ENCODE measurements at places on chromosomes 7 and 10. TPM values are rescaled to one million over a fixed set of nuclear protein-coding genes. Genes with fewer than 3 reads are reported as not detected.

GRCh38 chr10:95263864-95264226 lies 27.0 kb downstream of the PDLIM1 start:
- DNase-seq = no peak
- H3K4me1 ChIP-seq = no peaks in the 10 kb centered on the region
- H3K27me3 ChIP-seq = peaks cover 14% of the 10 kb centered on the region
- H3K36me3 ChIP-seq = no peaks in the 10 kb centered on the region
- H3K4me3 ChIP-seq = no peak overlapping the region
- H3K27ac ChIP-seq = no peak overlapping the region

- H3K36me3 ChIP-seq = peaks cover 7% of the 10 kb centered on the region
- H3K27ac ChIP-seq = no peak overlapping the region
- no peak for DNase-seq
- H3K4me3 ChIP-seq = no peak overlapping the region
These were observed 112.0 kb downstream of the NT5C2 start for GRCh38 chr10:103080891-103081581.

GRCh38 chr7:140645166-140645900 lies 4.7 kb upstream of the DENND2A start:
- H3K4me3 ChIP-seq = no peak overlapping the region
- H3K27ac ChIP-seq = no peak overlapping the region
- no peaks in the 10 kb centered on the region for H3K36me3 ChIP-seq
- H3K27me3 ChIP-seq = peaks cover 32% of the 10 kb centered on the region

DNA sequence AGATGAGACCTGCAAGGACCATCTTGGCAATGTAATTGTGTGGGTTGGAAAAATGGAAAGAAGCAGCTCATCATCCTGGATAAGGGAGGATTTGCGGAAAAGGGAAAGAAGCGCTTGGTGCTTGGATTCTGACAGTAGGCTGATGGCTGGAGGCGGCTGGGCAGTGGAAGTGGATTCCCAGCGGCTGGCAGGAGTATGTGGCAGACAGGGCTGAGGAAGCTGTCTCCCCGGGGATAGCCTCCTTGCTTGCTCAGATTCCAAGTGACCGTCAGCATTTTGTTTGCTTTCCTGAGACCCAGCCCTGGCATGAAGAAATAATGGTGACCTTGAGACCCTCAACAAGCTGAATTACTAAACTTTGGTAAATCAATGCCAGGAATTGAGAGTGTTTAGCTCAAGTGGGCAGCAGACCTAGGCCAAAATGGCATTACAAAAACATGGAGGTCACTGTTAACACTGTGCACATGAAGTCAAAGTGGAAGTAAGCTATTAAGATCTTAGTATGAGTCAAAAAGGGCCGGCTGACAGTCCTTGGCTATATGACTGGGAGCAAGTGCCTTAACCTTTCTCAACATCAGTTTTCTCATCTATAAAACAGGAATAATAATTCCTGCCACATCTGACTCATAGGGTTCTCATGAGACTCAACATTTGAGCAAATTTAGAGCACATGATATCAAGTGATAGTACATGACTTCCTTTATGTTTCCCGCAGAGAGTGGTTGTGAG lies 21.3 kb downstream of the SLC25A28 start:
- H3K4me3 ChIP-seq = no peak overlapping the region
- H3K27ac ChIP-seq = no peak overlapping the region
- no peak for DNase-seq

- no peaks in the 10 kb centered on the region for H3K27me3 ChIP-seq
- H3K27ac ChIP-seq = no peak overlapping the region
- H3K4me3 ChIP-seq = no peak overlapping the region
- peaks cover 3% of the 10 kb centered on the region for H3K4me1 ChIP-seq
These were observed 273.1 kb downstream of the AUTS2 start for GRCh38 chr7:69871213-69871885.

- H3K27me3 ChIP-seq = no peaks in the 10 kb centered on the region
- H3K36me3 ChIP-seq = no peaks in the 10 kb centered on the region
- H3K4me1 ChIP-seq = peaks cover 10% of the 10 kb centered on the region
- DNase-seq = no peak
- no peak overlapping the region for H3K4me3 ChIP-seq
These were observed 76.4 kb downstream of the OAT start for GRCh38 chr10:124342136-124342820.

DNA sequence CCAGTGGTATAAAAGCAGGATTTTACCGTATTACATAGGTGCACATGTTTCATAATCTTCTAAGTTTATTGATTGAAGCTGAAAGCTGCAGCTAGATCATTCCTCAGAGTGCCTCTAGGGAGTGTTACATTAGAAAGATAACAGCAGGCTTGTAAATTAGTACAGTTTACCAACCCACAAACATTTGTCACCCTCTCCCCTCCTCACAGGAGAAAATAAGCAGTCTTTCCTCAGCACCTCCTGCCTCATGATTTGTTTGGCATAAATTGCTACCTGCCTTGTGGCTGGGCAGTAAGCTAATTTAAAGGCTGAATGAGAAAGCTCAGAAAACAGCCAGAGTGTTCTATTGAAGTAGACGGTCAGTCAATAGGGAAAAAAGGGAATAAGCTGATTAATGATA lies 74.2 kb downstream of the NXPH1 start:
- H3K4me1 ChIP-seq = no peaks in the 10 kb centered on the region
- no peaks in the 10 kb centered on the region for H3K36me3 ChIP-seq
- no peak overlapping the region for H3K4me3 ChIP-seq
- H3K27me3 ChIP-seq = peaks cover 2% of the 10 kb centered on the region

- no peaks in the 10 kb centered on the region for H3K36me3 ChIP-seq
- no peak overlapping the region for H3K4me3 ChIP-seq
- DNase-seq = no peak
- H3K27ac ChIP-seq = no peak overlapping the region
- H3K27me3 ChIP-seq = peaks cover 24% of the 10 kb centered on the region
These were observed 43.5 kb upstream of the CACUL1 start for GRCh38 chr10:118798231-118798662.

GRCh38 chr7:108307194-108307593 lies 149.0 kb downstream of the NRCAM start:
- no peak overlapping the region for H3K4me3 ChIP-seq
- no peak for DNase-seq
- no peaks in the 10 kb centered on the region for H3K36me3 ChIP-seq
- H3K27me3 ChIP-seq = no peaks in the 10 kb centered on the region
- no peak overlapping the region for H3K27ac ChIP-seq
- H3K4me1 ChIP-seq = no peaks in the 10 kb centered on the region

GRCh38 chr10:27158421-27158820 lies 3.3 kb downstream of the MASTL start:
- peaks cover 30% of the 10 kb centered on the region for H3K36me3 ChIP-seq
- peak overlapping the region; percentile 31 for H3K4me3 ChIP-seq
- H3K27me3 ChIP-seq = no peaks in the 10 kb centered on the region
- peaks cover 12% of the 10 kb centered on the region for H3K4me1 ChIP-seq

- H3K4me3 ChIP-seq = no peak overlapping the region
- no peaks in the 10 kb centered on the region for H3K36me3 ChIP-seq
- H3K27ac ChIP-seq = no peak overlapping the region
- no peak for DNase-seq
- H3K4me1 ChIP-seq = no peaks in the 10 kb centered on the region
These were observed 319.1 kb upstream of the PHYHIPL start for GRCh38 chr10:58857251-58857805.

GRCh38 chr10:13717936-13718772 lies 131.4 kb downstream of the PRPF18 start:
- peaks cover 13% of the 10 kb centered on the region for H3K4me1 ChIP-seq
- DNase-seq = peak; percentile 48
- H3K4me3 ChIP-seq = peak overlapping the region; percentile 67

DNA sequence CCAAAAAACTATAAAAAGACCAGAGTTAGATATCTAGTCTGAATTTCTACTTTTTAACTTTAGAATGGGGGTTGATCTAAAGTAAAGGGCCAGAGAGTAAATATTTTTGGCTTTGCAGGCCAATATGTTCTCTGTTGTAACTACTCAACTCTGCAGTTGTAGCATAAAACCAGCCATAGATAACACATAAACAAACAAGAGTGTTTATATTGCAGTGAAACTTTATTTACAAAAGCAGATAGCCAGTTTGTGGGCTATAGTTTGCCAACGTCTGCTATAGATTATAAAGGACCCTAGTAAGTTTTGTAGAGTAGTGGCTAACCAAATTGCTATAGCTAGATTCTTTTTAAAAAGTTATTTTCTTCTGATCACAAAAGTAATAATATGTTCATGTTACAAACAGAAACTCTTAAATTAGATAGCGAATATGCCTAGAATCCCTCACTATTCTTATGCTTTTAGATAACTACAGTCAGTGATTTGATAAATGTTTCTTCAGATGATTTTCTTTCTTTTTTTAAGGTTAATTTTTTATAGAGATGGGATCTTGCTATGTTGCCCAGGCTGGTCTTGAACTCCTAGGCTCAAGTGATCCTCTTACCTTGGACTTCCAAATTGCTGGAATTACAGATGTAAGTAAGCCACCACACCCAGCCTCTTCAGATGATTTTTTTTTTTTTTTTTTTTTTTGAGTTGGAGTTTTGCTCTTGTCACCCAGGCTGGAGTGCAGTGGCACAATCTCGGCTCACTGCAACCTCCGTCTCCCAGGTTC lies 23.6 kb upstream of the HBP1 start:
- H3K36me3 ChIP-seq = no peaks in the 10 kb centered on the region
- no peak overlapping the region for H3K27ac ChIP-seq
- no peaks in the 10 kb centered on the region for H3K27me3 ChIP-seq
- H3K4me1 ChIP-seq = peaks cover 2% of the 10 kb centered on the region

DNA sequence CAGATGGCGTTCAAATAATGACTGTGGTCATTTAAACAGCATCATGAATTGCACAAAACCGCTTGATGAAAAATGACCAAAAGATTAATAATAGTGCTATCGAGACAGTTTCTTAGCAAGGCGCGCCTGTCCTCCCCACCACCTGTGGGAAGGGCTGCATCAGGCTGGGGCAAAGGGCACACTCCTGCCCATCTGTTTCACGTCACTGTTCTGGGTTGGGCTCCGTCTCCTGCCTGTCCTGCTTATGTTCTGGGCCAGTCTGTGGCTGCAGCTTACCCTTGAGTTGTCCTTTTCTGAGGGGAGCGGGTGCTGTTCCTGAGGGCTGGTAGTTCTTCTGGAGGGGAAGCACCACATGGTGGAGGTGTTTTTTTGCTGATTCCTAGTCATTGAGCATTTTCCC lies 13.3 kb downstream of the RBM17 start:
- H3K27me3 ChIP-seq = no peaks in the 10 kb centered on the region
- no peak overlapping the region for H3K4me3 ChIP-seq
- H3K4me1 ChIP-seq = peaks cover 22% of the 10 kb centered on the region
- no peak overlapping the region for H3K27ac ChIP-seq
- DNase-seq = no peak

DNA sequence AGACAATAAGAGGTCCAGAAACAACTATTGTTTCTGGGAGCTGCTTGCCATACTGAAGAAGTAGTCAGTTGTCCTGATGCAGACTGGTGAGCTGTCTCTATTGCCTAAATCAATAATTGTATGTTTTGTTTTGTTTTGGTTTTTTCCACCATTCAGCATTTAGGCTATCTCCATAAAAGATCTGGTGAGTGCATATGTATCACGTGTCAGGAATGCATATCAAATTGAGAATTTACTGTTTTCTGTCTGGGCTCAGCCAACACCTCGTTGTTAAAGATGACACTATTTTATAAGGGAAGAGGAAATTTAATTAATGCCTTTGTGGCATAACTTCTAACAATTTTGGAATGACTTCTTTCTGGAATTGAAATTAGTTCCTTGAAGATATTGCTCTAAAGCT lies 66.2 kb downstream of the SORCS1 start:
- H3K4me3 ChIP-seq = no peak overlapping the region
- H3K4me1 ChIP-seq = no peaks in the 10 kb centered on the region
- H3K27me3 ChIP-seq = no peaks in the 10 kb centered on the region
- DNase-seq = no peak

- H3K27me3 ChIP-seq = peaks cover 19% of the 10 kb centered on the region
- H3K4me1 ChIP-seq = peaks cover 2% of the 10 kb centered on the region
- H3K27ac ChIP-seq = no peak overlapping the region
- no peaks in the 10 kb centered on the region for H3K36me3 ChIP-seq
These were observed 10.3 kb upstream of the OGDH start for GRCh38 chr7:44595934-44596635.

- no peak for DNase-seq
- peaks cover 4% of the 10 kb centered on the region for H3K27me3 ChIP-seq
- no peak overlapping the region for H3K4me3 ChIP-seq
- no peak overlapping the region for H3K27ac ChIP-seq
- no peaks in the 10 kb centered on the region for H3K36me3 ChIP-seq
These were observed 63.3 kb downstream of the TBC1D12 start for GRCh38 chr10:94465684-94466083.

CHCHD1 gene
- total RNA-seq = 23.0 TPM

IKZF1 gene
- total RNA-seq = 410 TPM

KIAA1549 gene
- total RNA-seq = 1.1 TPM

TBX20 gene
- total RNA-seq = 0.34 TPM

DKK1 gene
- total RNA-seq = not detected

ZNF316 gene
- total RNA-seq = 42.6 TPM

ZNF736 gene
- 38.9 TPM for total RNA-seq

DNAH11 gene
- 0.43 TPM for total RNA-seq

EPHA1 gene
- 27.3 TPM for total RNA-seq

C10orf105 gene
- total RNA-seq = 0.17 TPM
